MM.1S (cell line): ENCODE measurements at places on chromosomes 6 and 20.

- H3K27me3 ChIP-seq = no peaks in the 10 kb centered on the region
- peak overlapping the region; percentile 100 for H3K4me3 ChIP-seq
- H3K27ac ChIP-seq = no peak overlapping the region
- H3K36me3 ChIP-seq = no peaks in the 10 kb centered on the region
- peaks cover 23% of the 10 kb centered on the region for H3K4me1 ChIP-seq
Observed at GRCh38 chr6:37258405-37259105, 611 bp upstream of the TMEM217 start.

GRCh38 chr6:65182681-65183080 lies 524.3 kb downstream of the EYS start:
- no peak for DNase-seq
- no peak overlapping the region for H3K27ac ChIP-seq
- H3K4me3 ChIP-seq = no peak overlapping the region
- no peaks in the 10 kb centered on the region for H3K27me3 ChIP-seq
- H3K4me1 ChIP-seq = no peaks in the 10 kb centered on the region
- H3K36me3 ChIP-seq = no peaks in the 10 kb centered on the region

DNA sequence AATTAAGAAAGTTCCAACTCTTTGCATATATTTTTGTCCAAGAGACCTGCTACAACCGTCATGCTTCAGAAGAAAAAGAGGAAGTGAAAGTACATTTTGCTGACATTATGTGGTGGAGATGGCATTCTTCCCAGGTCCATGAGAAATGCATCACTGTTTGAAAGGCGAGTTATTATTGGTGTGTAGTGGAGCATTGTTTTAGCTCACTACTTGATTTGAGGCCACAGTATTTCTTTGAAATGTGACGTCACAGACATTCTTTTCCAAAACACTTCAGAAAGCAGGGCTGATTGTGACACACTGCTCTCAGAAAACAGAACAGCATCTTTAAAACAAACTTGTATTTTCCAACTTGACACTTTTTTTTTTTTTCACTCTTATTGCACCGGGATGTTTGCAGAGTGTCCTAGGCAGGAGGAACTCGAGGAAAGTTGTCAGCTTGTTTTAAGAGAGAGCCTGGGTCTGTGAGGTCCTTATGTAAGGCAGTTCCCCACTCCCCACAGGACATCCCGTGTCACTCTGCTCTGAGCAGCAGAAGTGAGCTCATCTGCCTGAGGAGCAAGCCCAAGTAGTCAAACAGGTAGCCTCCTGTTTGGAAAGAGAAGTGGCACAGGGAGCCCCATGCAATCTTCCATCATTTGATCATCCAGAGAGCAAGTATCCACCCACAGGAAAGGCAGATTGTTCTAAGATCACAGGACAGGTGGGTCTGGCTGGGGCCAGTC lies 1.1 kb downstream of the SPTLC3 start:
- no peaks in the 10 kb centered on the region for H3K27me3 ChIP-seq
- no peaks in the 10 kb centered on the region for H3K36me3 ChIP-seq
- peak overlapping the region; percentile 83 for H3K27ac ChIP-seq
- H3K4me3 ChIP-seq = peak overlapping the region; percentile 61

DNA sequence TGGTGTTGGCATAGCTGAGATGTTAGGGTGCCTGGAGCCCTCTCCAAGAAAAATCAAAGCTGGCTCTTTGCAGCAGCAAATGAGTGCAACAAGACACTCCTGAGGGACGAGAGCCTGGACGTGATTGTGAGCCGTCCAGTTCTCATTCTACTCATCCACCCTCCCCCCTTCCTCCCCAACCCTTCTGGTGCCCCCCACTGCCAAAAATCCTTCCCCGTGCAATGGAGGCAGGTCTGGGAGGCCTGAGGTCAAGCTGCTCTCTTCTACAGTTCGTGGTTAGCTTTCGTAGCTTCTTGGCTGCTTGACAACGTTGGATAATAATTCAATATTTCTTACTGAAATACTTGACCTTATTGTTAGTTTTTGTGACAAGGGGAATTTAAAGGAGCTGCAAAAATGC lies 185.3 kb upstream of the SUPT3H start:
- no peak overlapping the region for H3K27ac ChIP-seq
- no peak overlapping the region for H3K4me3 ChIP-seq
- peaks cover 19% of the 10 kb centered on the region for H3K4me1 ChIP-seq
- DNase-seq = no peak
- H3K36me3 ChIP-seq = no peaks in the 10 kb centered on the region

- H3K4me3 ChIP-seq = no peak overlapping the region
- DNase-seq = no peak
- H3K4me1 ChIP-seq = no peaks in the 10 kb centered on the region
Observed at GRCh38 chr6:81606965-81607381, 145.5 kb downstream of the TENT5A start.

- no peak overlapping the region for H3K27ac ChIP-seq
- no peaks in the 10 kb centered on the region for H3K4me1 ChIP-seq
- no peaks in the 10 kb centered on the region for H3K36me3 ChIP-seq
- no peak overlapping the region for H3K4me3 ChIP-seq
- H3K27me3 ChIP-seq = no peaks in the 10 kb centered on the region
Observed at GRCh38 chr20:48295966-48296421, 510.7 kb upstream of the SULF2 start.

DNA sequence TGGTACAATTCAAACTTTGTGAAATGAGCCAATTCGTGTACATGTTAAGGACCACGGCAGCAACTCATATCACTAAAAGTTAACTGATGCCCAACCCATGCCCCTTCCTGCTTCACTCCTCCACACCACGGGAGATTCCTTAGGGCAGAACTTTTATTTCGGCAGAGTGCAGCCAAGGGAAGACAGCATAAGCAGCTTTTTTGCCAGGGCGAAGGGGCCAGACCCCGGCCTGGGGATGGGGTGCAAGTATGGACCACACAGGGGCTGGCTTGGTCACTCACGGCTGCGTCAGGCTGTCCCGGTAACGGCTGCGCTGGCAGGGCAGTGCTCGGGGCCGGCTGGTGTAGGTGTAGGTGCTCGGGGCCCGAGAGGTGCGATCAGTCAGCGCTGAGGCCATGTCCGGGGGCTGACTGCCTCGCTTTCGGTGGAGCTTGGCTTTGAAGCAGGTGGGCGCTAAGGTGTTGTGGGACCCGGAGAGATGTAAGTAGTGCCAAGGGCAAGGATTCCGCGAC lies 792 bp downstream of the RSPH3 start:
- no peaks in the 10 kb centered on the region for H3K4me1 ChIP-seq
- no peaks in the 10 kb centered on the region for H3K36me3 ChIP-seq
- peak overlapping the region; percentile 77; the same call in 1 of the 2 replicates for H3K27ac ChIP-seq
- peak overlapping the region; percentile 84 for H3K4me3 ChIP-seq
- no peak for DNase-seq
- no peaks in the 10 kb centered on the region for H3K27me3 ChIP-seq

- H3K36me3 ChIP-seq = no peaks in the 10 kb centered on the region
- DNase-seq = no peak
- no peak overlapping the region for H3K4me3 ChIP-seq
- no peak overlapping the region for H3K27ac ChIP-seq
- no peaks in the 10 kb centered on the region for H3K4me1 ChIP-seq
Observed at GRCh38 chr6:91482498-91482897, 895.6 kb upstream of the MAP3K7 start.

GRCh38 chr20:14336686-14337085 lies 726 bp downstream of the FLRT3 start:
- no peaks in the 10 kb centered on the region for H3K36me3 ChIP-seq
- H3K4me1 ChIP-seq = no peaks in the 10 kb centered on the region
- no peaks in the 10 kb centered on the region for H3K27me3 ChIP-seq
- H3K27ac ChIP-seq = no peak overlapping the region
- peak; percentile 35 for DNase-seq
- peak overlapping the region; percentile 38; the same call in 1 of the 2 replicates for H3K4me3 ChIP-seq

- no peaks in the 10 kb centered on the region for H3K4me1 ChIP-seq
- no peak overlapping the region for H3K27ac ChIP-seq
- no peaks in the 10 kb centered on the region for H3K27me3 ChIP-seq
- no peaks in the 10 kb centered on the region for H3K36me3 ChIP-seq
Observed at GRCh38 chr20:34543463-34544056, 15.0 kb upstream of the MAP1LC3A start.

DNA sequence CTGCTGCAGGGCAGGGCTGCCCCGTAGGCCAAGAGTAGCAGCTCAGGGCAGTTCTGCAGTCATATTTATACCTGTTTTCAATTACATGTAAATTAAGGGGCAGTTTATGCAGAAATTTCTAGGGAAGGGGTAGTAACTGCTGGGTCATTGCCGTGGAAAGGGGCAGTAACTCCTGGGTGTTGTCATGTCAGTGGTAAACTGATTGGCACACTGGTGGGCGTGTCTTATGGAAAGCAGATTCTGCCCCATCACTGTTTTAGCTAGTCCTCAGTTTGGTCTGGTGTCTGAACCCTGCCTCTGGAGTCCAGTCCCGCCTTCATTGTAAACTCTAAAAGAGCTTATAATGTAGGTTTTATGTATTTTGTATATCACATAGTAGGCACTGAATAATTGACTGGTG lies 22.1 kb downstream of the MAP3K4 start:
- no peak overlapping the region for H3K27ac ChIP-seq
- H3K4me1 ChIP-seq = no peaks in the 10 kb centered on the region
- no peaks in the 10 kb centered on the region for H3K27me3 ChIP-seq

DNA sequence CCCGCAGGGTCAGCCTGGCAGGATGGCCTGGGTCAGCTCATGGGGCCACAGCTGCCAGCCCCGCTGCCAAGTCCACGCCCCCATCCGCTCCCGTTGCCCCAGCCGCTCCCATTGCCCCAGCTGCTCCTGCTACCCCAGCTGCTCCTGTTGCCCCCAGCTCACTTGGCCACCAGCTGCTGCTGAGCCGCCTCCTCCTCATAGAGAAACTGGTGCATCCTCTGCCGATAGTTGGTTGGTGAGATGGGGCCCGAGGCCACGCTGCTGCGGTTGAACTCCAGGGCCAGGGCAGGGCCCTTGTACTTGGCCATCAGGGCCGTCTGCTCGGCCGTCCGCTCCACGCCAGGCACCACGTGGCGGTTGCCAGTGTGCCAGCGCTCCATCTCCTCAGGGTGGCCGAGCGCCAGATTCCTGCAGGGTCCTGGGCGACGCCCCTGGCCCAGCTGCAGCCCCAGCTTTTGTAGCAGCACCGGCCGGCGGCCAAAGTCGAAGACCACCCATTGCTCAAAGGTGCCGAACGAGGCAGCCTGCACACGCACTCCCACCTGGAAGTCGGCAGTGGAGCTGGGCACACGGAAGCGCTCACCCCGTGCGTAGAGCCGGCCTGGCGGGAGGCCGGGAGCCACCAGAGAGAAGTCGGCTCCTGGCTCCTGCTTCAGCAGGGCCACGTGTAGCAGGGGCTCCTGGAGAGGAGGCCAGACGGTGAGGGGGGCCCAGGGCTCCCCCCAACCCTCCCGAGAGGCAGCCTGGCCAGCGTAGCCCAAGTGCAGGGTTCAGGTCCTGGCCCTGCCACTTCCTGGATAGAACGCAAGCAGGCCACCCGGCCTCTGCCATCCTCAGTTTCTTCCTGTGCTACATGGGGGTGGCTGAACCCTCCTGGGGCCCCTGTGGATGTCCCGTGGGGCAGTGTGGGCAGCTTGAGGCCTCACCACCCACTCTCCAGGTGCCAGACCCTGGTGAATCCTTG lies 4.8 kb downstream of the HELZ2 start:
- no peak overlapping the region for H3K27ac ChIP-seq
- no peak for DNase-seq
- peaks cover 27% of the 10 kb centered on the region for H3K4me1 ChIP-seq
- peak overlapping the region; percentile 32; the same call in 1 of the 2 replicates for H3K4me3 ChIP-seq
- H3K27me3 ChIP-seq = no peaks in the 10 kb centered on the region

DNA sequence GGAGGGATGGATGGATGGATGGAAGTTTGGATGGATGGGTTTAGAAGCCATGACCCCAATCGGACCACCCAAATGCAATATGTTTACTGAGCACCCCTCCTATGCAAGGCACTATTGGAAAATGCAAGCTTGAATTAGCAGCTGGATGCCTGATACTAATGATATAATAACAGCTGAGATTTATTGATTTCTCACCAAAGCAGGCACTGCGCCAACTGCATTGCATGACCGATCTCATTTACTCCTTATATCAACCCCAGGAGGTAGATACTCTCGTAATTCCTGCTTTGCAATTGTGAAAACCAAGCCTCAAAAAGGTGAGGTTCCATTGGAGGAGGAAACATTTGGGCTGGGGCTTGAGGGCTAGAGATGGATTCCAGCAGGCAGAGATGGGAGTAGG lies 89.7 kb downstream of the KCNB1 start:
- no peaks in the 10 kb centered on the region for H3K36me3 ChIP-seq
- no peak for DNase-seq
- H3K27me3 ChIP-seq = peaks cover 3% of the 10 kb centered on the region; the same call in 1 of the 2 replicates
- H3K27ac ChIP-seq = no peak overlapping the region
- H3K4me3 ChIP-seq = no peak overlapping the region
- H3K4me1 ChIP-seq = no peaks in the 10 kb centered on the region

DNA sequence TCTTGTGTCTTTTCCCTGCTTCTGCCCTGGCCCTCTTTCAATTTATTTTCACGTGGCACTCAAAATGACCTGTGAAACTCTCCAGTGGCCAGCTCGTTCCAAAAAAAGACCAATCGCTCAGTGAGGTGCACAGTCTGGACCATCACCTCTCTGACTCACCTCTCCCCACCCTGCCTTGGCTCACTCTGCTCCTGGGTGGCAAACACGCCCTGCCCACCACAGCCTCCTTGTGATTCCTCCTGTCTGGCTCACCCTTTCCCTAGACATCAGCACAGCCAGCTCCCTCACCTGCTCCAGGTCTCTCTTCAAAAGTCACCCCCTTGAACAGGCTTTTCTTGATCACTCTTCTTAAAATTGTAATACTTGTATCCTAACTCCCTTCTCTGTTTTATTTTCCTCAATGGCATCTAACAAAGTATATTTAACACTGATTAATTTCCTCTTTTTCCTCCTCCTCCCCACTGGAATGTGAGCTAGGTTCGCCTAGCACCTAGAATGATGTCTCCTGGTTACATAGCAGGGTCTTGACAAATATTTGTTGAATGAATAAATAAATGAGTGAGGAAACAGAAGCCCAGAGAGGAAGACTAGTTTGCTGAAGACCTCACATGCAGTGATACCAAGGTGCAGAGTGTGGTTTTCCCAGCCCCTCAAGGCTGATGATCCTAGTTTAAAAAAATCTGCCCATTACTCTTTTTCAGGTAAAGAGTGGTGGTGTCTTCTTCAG lies 109.0 kb downstream of the GJA10 start:
- H3K27me3 ChIP-seq = no peaks in the 10 kb centered on the region
- no peaks in the 10 kb centered on the region for H3K4me1 ChIP-seq
- no peak overlapping the region for H3K4me3 ChIP-seq
- H3K36me3 ChIP-seq = no peaks in the 10 kb centered on the region
- no peak for DNase-seq

DNA sequence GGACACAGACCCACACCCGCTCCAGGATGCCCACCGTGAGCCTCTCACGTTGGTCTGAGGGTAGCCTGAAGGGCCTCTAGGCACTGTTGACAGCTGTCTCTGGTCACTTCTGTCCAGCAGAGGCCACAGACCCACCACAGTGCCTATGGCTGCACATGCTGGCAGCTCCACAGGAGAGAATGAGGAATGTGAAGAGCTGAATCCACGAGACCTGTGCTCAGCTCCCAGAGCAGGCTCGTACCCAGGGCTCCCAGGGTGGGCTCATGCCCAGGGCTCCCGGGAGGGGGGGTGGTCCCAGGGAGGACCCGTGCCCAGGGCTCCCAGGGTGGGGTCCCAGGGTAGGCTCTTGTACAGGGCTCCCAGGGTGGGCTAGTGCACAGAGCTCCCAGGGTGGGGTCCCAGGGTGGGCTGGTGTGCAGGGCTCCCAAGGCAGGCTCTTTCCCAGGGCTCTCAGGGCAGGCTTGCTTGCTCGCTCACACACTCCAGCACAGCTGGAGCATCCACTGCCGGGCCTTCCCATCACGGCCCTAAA lies 201.0 kb downstream of the SYNDIG1 start:
- no peaks in the 10 kb centered on the region for H3K36me3 ChIP-seq
- no peak for DNase-seq
- no peak overlapping the region for H3K27ac ChIP-seq
- H3K4me3 ChIP-seq = no peak overlapping the region
- no peaks in the 10 kb centered on the region for H3K4me1 ChIP-seq

GRCh38 chr6:158854214-158855101 lies 35.3 kb upstream of the EZR start:
- peaks cover 19% of the 10 kb centered on the region for H3K4me1 ChIP-seq
- no peak for DNase-seq
- H3K27ac ChIP-seq = no peak overlapping the region; the same call in 1 of the 2 replicates
- H3K36me3 ChIP-seq = no peaks in the 10 kb centered on the region
- H3K4me3 ChIP-seq = no peak overlapping the region
